ENCODE measurements at places on chromosomes 3 and 15.

DNA sequence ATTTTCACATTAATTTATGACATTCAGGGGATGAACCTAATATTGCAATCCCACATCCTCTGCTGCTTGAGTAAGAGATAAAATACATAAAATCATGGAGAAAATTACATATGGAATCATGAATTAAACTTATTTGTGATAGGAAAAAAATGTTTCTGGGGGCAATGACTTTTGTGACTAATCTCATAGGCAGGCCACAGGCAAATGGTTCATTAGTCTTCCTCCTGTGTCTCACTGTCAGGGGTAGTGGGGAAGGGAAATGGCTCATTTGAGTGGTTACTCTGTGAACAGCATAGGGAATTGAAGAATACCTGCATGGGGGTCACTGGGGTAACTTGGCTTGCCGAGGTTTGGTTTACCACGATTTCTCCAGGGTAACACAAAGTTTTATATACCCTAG is 72.0 kb downstream of the TFG start:
- DNase-seq, result no peak

- no peak for DNase-seq
Observed at GRCh38 chr3:123320221-123320620, 118.5 kb downstream of the SEC22A start.

GRCh38 chr15:39963786-39964185 is 29.9 kb downstream of the EIF2AK4 start:
- no peak for DNase-seq

DNA sequence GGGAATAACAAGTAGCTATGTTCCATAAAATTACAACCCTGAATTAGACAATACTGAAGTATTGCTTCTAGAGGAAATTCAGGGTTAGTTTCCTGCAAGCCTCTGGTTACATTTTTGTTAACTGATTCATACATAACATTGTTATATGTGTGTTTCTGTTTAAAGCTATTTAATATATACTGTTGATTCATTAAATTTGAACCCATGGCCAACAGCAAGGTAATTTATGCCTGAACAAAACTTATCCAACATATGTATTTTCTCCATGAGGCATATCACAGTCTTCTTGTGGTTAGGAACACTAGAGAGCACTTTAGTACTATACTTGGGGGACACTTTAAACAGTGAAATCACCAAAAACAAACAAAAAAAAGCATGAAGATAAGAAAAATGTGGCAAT is 47.7 kb upstream of the PTX3 start:
- no peak for DNase-seq

DNA sequence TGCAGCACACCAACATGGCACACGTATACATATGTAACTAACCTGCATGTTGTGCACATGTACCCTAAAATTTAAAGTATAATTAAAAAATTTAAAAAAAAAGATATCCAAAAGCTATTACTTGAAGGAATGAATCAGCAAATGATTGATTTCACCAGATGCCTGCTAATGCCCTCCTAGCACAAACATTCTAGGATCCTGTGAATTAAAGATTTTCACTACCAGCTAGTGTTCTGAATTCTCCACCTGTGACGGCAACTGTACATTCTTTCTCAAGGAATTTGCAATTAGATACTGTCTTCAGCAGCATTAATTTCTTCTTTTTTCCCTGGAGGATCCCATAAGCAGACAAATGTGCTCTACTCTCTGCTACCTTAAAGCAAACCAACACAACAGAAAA is 694.9 kb downstream of the NTRK3 start:
- no peak for DNase-seq

GRCh38 chr15:31096563-31096962 is 5.0 kb downstream of the TRPM1 start:
- no peak for DNase-seq

DNA sequence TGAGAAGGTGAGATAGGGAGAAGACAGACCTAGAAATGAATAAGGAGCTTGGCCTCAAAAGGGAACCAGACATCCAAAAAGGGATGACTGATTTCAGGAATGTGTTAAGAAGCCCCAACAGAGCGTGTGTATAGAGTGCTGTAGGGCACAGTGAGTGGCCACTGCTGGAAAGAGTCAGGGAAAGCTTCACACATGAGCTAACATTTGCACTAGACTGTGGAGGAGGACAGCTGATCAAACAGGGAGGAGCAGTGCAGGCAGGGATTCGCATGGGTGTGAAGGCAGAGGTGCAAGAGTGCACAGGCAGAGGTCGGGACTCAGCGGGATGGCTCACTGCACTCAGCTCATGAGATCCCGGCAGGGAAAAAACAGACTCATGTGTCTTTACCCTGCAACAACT is 61.8 kb downstream of the NPTN start:
- DNase-seq, result no peak

Data from A673 (cell line).